ENCODE measurements at places on chromosomes 1 and 21.

GRCh38 chr1:95731466-95731865 is 497.5 kb downstream of the RWDD3 start:
- no peak for DNase-seq

GRCh38 chr1:232743999-232744398 is 61.2 kb upstream of the MAP10 start:
- DNase-seq, result no peak

- no peak for DNase-seq
Observed at GRCh38 chr1:243489681-243490546, 234.1 kb downstream of the SDCCAG8 start.

GRCh38 chr1:19401535-19401889 is 83.8 kb downstream of the CAPZB start:
- DNase-seq, result no peak

- no peak for DNase-seq
Observed at GRCh38 chr1:241276391-241276790, 80.6 kb downstream of the RGS7 start.

DNA sequence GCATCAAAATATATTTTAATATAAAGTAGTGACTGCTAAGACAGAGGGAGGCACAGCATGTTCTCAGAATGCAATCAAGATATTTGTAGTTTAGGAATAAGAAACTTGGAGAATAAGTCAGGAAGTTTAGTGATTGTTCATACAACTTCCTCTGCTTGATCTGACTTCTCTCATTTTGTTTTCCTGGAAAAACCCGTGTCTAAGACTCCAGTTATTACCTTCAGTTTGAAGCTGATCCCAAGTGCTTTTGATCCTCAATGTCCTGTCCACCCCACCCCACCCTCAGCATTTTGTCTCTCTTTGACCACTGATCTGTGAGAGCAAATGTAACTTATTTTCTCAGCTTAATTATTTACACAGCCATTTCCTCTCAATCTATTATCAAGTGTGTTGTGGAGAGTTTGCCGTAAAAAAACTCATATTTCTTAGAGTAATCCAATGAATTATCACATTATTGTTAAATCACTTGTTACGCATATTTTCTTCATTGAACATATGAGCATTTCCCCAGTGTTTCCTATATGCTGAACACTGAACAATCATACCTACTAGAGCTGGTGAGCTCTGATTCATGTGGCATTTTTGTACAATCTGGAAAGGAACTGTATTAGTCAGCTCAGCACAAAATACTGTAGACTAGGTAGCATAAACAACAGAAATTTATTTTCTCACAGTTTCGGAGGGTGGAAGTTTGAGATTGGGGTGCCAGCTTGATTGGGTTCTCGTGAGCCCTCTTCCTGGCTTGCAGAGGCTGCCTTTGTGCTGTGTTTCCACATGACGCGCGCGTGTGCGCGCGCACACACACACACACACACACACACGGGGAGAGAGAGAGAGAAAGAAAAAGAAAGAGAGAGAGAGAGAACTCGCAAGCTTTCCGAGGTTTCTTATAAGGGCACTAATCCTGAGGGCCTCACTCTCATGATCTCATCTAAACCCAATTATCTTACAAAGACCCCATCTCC is 65.5 kb upstream of the DPYD start:
- no peak for DNase-seq

DNA sequence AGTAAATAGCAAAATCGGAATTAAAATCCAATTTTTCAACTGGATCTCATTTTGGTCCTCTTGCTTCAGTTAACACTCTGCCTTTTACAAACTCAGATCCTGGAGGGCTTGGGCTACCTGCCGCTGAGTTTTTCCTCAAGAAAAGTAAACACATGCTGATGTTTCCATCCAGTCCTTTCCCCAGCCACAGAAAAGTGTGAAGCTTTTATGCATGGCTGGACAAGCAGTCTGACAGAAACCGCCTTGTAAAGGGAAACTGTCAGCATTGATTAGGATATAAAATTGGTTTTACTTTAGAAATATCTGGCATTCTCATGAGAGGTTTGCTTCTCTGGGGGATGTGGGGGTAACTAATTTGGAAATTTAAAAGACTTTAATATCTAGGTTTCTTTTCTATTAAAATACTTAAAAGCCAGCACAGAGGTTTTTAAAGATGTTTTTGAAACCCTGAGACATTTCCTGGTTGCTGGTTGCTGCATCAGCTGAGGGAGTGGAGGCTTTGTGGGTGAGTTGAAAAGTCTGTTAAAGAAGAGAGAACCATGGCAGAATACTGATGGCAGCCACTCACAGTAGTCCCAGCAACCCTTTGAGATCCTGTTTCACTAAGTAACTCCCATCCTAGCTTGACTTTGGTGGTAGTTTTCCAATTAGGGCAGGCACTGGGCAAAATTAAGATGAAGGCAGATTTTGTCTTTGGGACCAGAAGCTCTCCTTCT is 238.3 kb downstream of the PAPPA2 start:
- no peak for DNase-seq

DNA sequence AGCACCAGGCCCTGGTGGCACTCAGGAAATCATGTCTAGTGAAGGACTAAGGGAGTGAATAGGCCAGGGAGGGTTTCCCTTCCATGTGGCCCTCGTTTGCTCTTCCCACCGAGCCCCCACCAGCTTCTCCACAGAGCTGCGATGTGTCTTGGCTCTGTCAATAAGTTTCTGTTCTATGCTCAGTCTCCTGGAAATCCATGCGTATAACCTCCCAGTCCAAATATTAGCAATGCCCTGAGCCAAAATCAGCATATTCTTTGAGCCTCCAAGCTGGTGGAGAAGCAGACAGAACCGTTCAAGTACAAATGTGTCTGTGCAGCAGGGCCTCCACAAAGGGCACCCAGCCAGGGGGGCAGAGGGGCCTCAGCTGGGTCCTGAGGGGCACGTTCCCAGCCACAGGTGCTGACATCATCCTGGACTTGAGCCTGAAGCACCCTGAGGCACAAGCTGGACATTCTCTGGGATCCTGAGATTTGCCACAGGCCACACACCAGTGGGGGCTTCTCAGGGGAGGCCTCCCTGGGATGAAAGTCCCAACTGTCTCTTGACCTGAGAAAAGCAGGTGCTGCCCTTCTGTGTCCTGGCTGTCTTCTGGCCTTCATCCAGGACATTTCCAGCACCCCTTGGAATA is 350.5 kb upstream of the VAMP3 start:
- no peak for DNase-seq

DNA sequence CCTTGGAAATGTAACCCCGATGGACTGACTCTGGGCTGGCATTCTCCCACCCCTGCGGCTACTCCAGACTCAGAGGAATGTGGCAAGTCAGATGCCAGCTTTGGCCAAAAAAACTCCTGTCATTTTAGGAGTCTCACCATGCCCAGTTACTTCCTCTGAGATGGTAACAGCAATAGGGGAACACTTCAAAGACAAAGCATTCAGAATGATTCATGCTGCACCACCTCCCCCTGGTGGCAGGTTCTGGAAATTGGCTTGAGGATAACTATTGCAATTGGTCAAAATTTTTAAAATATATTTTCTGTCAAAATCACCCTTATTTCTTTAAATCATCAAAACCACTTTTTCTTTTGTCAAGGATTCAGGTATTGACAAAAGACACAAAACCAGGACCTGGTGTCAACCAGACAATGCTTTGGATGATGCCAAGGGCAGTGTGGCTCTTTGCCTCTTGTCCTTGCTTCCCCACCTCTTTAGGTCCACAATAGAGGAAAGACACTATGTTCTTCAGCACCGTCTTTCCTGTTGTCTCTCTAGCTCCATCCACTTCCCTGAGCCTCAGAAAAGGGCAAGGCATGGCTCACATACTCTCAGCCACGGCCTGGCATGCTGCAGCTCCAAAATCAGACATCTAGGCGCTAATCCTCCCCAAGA is 9.9 kb upstream of the CDCA8 start:
- DNase-seq, result peak; percentile 79

- DNase-seq, result no peak
Observed at GRCh38 chr1:33781652-33782051, 82.2 kb upstream of the HMGB4 start.

DNA sequence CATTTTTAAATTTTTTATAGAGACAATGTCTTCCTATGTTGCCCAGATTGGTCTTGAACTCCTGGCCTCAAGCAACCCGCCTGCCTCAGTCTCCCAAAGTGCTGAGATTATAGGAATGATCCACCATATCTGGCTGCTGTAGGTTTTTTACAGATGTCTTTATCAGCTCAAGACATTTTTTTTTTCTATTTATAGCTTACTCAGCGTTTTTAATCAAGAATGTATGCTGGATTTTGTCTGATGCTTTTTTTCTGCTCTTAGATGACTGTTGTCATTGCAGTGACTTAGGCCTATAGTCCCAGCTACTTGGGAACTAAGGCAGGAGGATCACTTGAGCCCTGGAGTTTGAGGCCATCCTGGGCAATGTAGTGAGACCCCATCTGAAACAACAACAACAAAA is 72.5 kb downstream of the POFUT2 start:
- DNase-seq, result no peak

DNA sequence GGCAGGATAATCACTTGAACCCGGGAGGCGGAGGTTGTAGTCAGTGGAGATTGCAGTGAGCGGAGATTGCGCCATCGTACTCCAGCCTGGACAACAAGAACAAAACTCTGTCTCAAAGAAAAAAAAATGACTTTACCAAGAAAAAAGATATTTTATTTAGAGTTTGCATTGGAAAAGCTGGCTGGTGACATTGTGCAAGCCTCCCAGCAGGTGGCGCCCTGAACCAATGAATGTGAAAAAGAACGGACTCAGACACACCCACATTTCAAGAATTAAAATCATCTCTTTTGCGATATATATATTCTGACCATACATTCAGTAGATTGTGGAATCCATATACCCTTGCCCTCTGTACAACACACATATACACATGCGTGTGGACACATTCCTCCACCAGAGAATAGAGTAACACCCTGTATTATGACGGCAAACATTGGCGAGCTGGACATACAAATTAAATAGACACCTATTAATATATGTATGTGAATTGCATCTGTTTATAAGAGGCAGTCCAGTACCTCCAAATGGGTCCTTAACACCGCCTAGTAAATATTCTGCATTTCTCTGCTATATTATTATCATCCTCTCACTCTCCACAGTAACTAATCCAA is 39.0 kb upstream of the CADM3 start:
- peak; percentile 56 for DNase-seq

All from effector CD4-positive, alpha-beta T cell (primary cell).